ENCODE measurements at places on chromosomes 4 and X. TPM values are rescaled to one million over a fixed set of nuclear protein-coding genes. Genes with fewer than 3 reads are reported as not detected.

Gene TLR7
- total RNA-seq, result 0.22 TPM

Gene RBMXL3
- not detected for total RNA-seq

Gene CENPE
- total RNA-seq, result 3.0 TPM

Gene ACSL4
- 40.5 TPM for total RNA-seq

Gene JAKMIP1
- total RNA-seq, result 0.30 TPM

Gene SLC16A2
- total RNA-seq, result 6.4 TPM

DNA sequence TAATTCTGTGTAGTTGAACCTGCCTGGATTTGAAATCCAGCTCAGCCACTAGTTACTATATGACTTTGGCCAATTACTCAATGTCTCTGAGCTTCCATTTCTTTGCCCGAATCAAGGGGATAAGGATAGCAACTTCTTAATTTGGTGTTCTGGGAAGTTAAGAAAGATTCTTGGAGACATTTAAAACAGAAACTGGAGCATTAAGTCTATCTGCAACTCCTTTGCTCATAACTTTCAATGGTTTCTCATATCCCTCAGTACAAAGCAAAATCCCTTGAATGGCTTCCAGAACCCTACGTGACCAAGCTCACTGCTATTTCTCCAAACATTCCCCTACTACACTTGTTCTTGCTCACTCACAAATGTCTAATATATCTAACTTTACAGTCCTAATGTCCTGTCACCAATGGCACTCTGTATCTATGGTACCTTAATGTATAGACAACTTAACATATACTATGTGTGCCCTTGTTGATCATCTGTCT, 849.1 kb upstream of the SLIT2 start:
- DNase-seq, result no peak

DNA sequence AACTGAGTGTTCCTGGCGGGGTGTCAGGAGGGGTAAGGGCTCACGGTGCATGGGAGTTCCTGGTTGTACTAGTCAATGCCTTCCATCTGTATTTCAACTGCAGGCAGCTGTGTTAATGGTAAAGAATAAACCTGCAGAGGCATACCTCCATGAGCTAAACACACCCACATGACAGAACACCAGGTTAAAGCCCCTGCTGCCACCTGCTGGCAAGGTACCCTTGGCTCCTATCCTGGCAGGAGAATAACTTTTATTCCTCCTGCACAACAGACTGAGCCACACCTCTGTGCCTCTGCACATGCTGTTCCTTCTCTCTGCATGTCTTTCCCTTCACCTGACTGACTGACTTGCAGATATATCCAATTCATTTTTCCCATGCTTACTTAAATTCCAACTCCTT, 11.1 kb downstream of the ITIH6 start:
- no peak for DNase-seq

DNA sequence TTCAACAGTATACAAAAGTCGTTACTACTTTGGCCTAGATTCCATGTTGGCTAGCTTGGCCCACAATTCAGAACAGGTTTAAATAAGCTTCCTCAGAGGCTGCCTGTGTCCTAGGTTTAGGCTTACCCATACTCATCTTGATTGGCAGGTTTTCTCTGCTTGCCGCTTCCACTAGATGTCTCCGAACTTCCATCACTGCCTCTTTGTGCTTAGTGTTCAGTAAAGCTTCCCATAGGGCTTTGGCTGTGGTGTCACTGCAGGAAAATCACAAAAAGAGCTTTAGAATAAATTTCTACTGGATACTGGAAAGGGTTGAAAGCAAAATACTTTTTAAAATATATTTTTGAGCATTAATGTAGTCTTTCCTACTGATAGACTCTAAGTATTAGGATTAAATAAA, 52.4 kb downstream of the SCFD2 start:
- DNase-seq, result no peak

- DNase-seq, result no peak
These were observed 246.0 kb downstream of the FBXW7 start for GRCh38 chr4:152289941-152290340.

GRCh38 chrX:151153086-151153485, 23.3 kb upstream of the GPR50 start:
- DNase-seq, result no peak
